ENCODE measurements at places on chromosomes 5 and 9.
A peak's percentile ranks its signal among the peaks of the same experiment; 100 is the strongest.

DNA sequence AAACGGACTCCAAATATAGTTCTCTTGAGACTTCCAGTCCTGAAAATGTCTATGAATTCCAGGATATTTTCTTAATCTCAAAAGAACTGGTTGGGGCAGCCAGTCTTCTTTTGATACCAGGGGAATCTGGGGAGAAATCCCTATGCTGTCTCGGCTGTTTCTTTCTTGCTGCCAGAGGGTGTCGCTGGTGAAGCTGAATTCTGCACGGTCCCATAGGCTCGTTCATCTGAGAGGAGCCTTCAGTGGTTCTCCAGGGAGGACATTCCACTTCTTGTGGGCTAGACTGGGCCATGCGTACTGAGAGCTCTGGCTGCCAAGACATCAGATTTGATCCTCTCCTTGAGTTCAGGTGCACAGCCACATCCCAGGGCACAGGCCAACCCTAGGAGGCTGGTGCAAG is 155.0 kb upstream of the CLINT1 start:
- no peak for DNase-seq
- H3K27me3 ChIP-seq, result peaks cover 5% of the 10 kb centered on the region
- H3K36me3 ChIP-seq, result no peaks in the 10 kb centered on the region
- peaks cover 11% of the 10 kb centered on the region for H3K4me1 ChIP-seq

DNA sequence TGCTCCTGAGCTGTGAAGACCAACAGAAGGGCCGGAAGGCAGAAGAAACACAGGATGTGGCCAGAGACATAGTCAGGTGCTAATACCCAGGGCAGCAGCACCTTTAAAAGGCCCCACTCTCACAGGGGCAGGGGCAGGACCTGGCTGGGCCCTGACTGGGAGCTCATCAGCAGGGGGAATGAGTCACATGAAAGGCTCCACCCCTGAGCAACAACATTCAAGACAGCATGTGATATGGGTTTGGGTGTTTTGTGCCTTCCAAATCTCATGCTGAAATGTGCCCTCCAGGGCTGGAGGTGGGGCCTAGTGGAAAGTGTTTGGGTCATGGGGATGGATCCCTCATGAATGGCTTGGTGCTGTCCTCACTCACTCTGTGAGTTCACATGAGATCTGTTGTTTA is 181.7 kb downstream of the ERCC6L2 start:
- peaks cover 2% of the 10 kb centered on the region for H3K36me3 ChIP-seq
- no peak overlapping the region for H3K27ac ChIP-seq
- no peak for DNase-seq

DNA sequence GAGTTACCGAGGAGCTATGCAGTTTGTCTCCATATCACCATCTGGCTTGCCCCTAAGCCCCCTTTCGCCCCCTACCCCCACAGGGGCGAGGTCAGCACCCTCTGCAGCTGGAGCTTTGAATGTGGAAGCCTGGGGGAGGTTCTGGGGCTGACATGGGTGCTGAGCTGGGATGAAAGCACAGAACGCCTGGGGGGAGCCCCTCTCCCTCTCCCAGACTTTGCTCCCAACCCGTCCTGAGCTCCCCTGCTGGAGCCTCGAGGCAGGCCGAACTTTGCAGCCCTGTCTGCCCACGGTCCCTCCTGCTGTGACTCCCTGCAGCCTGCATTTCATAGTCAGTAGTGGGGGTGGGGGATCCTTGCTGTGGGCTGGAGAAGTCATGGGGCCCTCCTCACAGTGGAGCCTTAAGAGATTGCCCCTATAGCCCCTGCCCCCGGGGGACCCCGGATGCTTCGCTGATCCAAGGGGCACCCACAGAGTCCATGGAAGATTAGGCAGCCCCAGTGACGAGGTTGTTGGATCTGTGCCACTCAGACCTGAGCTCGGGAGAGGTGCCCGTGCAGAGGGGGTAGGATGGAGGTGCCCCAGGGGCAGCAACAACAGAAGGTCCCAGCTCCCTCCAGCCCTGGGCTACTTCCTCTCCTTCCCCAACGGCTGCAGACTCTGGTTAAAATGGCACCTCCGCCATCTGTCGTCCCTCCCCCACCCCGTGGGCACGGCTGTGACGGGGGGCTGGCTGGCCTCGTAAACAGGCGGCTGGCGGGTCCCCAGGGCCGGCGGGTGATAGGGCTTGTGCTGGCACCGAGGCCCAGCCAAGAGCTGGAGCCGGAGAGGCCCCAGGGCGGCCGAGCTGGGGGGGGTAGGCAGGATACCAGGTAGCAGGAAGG is 162.0 kb downstream of the C9orf50 start:
- no peaks in the 10 kb centered on the region for H3K27me3 ChIP-seq
- H3K4me3 ChIP-seq, result peak overlapping the region; percentile 47
- no peak for DNase-seq
- no peaks in the 10 kb centered on the region for H3K36me3 ChIP-seq
- no peak overlapping the region for H3K27ac ChIP-seq
- peaks cover 51% of the 10 kb centered on the region for H3K4me1 ChIP-seq

DNA sequence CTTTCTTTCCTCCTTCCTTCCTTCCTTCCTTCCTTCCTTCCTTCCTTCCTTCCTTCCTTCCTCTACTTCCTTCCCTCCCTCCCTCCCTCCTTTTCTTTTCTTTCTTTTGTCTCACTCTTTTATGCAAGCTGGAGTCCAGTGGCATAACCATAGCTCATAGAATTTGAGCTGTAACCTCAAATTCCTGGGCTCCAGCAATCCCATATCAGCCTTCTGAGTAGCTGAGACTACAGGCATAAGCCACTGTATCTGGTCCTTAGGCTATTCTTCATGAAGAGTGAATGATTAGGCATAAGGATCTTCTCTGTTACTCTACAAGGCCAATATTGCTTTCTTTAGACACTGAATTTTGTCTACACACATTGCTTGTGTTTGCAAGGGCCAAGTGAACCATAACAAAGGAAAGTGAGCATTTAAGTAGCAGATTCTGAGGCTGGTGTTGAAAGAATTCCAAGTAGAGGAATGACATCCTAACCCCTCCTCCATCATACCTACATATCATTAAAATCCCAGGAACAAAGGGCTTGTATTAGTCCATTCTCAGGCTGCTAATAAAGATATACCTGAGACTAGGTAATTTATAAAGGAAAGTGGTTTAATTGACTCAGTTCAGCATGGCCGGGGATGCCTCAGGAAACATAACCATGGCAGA is 293.2 kb downstream of the HCN1 start:
- H3K27me3 ChIP-seq, result no peaks in the 10 kb centered on the region
- H3K4me1 ChIP-seq, result no peaks in the 10 kb centered on the region
- no peak overlapping the region for H3K4me3 ChIP-seq
- no peak overlapping the region for H3K27ac ChIP-seq

DNA sequence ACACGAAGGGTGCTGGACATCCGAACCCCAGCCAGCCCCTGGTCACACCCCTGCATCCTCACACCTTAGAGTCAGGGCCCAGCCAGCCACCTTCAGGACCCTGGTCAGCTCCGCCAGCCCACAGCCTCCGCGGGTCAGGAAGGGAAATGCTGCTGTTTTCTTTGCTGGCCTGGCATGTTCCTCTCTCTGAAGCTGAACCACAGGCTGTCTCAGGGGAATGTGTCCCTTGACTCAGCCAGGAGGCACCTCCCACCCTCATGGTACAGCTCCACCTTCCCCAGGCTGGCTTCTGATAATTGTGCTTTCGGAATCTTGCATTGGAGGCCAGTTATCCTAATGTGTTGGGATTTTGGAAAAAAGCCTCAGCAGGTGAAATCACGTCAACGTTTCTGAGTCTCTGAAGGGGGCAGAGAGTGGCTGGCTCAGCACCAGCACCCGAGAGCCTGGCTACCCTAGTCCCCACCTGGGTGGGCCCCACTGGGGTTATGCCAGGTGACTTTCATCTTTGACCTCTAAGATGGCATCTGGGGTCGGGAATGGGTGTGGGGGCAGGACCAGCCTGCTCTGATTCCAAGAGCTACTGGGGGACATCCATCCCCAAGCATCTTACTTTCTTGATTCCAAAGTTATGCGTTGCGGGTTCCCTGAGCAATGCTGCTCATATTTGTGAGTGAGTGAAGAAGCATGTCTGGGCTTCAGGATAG is 9.8 kb upstream of the OLFM1 start:
- no peaks in the 10 kb centered on the region for H3K36me3 ChIP-seq
- DNase-seq, result peak; percentile 63
- H3K4me3 ChIP-seq, result peak overlapping the region; percentile 87
- H3K27me3 ChIP-seq, result peaks cover 27% of the 10 kb centered on the region

DNA sequence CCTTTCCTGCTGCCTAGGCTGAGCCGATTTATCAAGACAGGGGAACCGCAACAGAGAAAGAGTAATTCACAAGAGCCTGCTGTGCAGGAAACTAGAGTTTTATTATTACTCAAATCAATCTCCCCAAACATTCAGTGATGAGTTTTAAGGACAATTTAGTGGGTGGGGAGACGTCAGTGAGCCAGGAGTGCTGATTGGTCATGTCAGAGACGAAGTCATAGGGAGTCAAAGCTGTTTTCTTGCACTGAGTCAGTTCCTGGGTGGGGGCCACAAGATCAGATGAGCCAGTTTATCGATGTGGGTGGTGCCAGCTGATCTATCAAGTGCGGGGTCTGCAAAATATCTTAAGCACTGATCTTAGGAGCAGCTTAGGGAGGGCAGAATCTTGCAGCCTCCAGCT is 19.0 kb downstream of the SNX24 start:
- no peaks in the 10 kb centered on the region for H3K27me3 ChIP-seq
- H3K4me3 ChIP-seq, result no peak overlapping the region
- peaks cover 11% of the 10 kb centered on the region for H3K36me3 ChIP-seq
- peak overlapping the region; percentile 59 for H3K27ac ChIP-seq
- peaks cover 7% of the 10 kb centered on the region for H3K4me1 ChIP-seq
- DNase-seq, result no peak

Measured in neural crest cell (in vitro differentiated cells).